ENCODE measurements at places on chromosomes 3 and 15.
A peak's percentile ranks its signal among the peaks of the same experiment; 100 is the strongest.

DNA sequence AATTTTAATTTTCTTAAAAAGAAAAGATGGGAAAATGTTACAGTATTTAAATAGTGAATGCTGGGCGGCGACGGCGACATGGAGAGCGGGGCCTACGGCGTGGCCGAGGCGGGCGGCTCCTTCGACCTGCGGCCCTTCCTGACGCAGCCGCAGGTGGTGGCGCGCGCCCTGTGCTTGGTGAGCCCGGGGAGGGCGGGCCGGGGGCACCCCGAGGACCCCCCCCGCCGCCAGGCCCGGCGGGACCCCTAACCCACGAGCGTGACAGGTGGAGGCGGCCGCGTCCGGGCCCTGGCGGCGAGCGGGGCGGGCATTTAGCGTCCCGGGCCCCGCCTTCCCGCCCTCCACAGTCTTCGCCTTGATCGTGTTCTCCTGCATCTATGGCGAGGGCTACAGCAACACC, 38.4 kb upstream of the GOLGA8J start:
- no peak for DNase-seq

- DNase-seq, result no peak
Measured at GRCh38 chr3:104437131-104437750, 929.5 kb upstream of the ALCAM start.

GRCh38 chr3:177320765-177321247, 123.5 kb upstream of the TBL1XR1 start:
- DNase-seq, result no peak

- no peak for DNase-seq
Measured at GRCh38 chr3:103906304-103906703, 1460.4 kb upstream of the ALCAM start.

GRCh38 chr15:29337156-29337959, 67.7 kb upstream of the NSMCE3 start:
- DNase-seq, result no peak

DNA sequence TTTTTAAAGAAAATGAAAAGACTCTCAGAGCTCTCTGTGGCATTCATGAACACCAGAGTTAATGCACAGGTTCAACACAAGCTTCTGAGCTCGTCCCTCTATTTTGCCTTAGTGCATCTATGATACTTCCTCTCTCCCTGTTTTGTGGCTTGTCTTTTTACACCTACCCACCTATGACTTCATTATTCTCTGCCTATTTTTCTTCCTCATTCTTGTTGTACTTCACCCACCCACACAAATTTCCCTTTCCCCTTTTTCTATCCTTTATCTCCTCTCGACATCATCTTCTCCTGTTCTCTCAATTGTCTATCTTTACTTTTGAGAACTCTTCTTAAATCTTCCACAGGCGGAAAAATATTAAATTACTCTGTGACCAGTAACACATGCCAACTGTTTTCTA, 48.6 kb downstream of the OR5H15 start:
- no peak for DNase-seq

GRCh38 chr3:99625643-99626416, 12.6 kb upstream of the COL8A1 start:
- no peak for DNase-seq

DNA sequence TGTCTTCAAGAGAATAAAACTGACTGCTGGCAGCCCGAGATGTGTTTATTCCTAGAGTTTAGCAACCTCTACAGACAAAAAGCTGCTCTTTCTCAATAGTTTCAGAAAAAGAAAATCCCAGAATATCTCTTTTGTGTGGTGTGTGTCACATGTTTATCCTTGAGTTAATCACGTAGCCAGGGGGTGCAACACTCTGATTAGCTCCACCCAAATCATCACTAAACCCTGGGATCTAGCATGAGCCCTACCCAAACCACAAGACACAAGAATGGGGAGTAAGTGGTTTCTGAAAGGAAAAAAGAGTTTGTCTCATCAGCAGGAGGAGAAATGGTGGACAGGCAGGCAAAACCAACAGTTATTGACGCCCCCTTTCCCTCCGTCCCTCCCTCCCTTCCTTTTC, 78.5 kb upstream of the AGBL1 start:
- no peak for DNase-seq

DNA sequence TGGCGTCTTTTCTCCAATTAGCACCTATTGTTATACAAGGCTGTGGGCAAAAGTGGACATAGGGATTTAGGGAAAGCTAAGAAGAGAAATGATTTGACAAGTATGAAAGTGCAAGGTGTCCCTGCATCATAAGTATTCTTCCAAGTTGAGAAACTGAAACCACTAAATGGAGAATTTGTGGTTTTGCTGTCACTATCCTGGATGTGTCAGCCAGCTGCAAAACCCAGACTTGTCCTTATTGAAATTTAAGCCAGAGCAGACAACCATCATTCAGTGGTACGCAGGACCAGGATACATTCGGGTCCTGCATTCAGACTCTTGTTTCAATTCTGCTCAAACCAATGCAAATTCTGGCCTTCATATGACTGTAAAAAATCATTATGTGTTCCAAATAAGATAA, 384.8 kb upstream of the TGFBR2 start:
- DNase-seq, result no peak

DNA sequence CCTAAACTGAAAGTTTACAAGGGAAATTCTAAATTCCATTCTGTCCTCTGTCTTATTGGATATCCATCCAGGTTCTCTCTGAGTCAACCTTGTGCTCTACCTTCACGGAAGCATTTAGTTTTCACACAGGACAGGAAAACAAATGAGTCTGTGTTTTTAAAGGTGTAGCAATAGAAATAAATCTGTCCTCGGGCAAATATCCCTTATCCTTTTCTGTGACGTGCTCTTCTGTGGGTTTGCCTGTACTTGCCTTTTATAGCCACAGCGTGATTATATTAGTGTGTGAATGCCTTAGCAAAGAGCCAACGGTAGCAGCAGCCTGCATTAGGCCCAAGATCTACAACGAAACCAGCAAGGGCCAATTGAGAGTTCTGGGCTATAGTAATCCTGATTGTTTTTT, 127.2 kb upstream of the PLSCR5 start:
- DNase-seq, result no peak

DNA sequence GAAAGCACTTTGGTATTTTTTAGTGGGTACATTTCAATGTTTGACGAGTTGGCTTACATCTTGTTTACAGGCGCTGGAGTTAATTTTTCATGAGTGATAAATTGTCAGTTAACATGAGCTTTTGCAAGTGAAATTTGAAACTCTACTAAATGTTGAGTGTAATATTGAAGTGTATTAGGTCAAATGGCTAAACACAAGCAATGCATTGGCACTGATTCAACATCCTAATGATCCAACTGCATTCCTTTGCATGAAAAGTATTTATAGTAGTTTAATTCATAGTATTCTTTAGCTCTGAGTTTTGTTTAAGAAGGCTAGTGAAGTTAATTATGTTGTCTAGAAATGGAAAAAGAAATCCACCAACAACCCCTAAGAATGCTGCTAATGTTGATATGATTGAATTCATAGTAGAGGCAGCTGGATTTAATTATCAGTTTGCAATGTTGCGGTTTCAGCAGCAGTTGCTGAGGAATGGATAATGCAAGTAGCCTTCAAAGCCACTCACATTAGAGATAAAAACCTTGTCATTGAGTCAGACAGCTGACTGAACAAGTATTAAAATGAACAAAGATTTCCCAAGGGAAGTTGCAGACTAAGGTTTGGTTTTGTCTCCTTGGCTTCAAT, 245.6 kb upstream of the GOLIM4 start:
- no peak for DNase-seq

GRCh38 chr3:173913974-173914421, 516.5 kb downstream of the NLGN1 start:
- DNase-seq, result no peak

GRCh38 chr3:97353176-97353575, 411.4 kb upstream of the ARL6 start:
- DNase-seq, result no peak

GRCh38 chr3:14725564-14726440, 50.9 kb downstream of the C3orf20 start:
- DNase-seq, result no peak

DNA sequence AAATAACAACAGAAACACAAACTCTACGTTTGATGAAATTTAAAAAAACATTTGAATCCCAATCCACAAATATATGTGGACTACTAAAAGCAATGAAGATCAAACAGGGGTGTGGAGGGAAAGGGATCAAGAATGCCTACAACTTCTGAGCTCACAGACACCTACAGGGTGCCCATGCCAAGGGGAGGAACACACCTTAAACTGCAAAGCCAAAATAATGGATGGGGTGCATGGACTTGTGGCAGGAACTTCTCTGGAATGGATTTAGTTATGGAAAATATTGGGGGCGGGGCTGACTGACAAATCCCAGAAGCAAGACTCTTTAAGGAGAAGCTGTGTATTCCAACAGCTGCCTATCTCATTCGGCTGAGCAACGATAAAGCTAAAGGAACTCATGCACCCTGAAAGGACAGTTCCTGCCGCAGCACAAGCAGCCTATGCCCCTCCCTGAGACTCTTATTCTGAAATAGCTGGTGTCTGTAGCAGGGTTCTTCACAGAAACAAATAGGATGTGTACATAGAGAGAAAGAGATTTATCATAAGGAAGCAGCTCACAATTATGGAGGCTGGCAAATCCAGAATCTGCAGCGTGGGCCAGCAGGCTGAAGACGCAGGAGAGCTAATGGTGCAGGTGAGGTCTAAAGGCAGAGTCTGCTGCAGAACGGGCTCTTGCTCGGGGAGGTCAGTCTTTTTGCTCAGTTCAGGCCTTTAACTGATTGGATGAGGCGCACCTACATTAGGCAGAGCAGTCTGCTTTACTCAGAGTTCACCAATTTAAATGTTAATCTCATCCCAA, 24.5 kb upstream of the PLA2G4D start:
- no peak for DNase-seq

DNA sequence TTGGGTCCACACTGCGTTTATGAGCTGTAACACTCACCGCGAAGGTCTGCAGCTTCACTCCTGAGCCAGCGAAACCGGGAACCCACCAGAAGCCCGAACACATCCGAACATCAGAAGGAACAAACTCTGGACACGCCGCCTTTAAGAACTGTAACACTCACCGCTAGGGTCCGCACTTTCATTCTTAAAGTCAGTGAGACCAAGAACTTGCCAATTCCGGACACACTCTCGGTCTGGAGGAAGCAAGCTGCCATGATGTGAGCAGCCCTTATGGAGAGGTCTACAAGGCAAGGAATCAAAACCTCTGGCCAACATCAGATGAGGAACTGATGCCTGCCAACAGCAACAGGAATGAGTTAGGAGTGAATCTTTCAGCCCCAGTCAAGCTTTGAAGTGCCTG, 62.9 kb downstream of the SLC28A2 start:
- no peak for DNase-seq

- no peak for DNase-seq
Measured at GRCh38 chr15:38231436-38231835, 21.2 kb upstream of the SPRED1 start.

GRCh38 chr3:133941415-133941821, 45.7 kb upstream of the RAB6B start:
- no peak for DNase-seq

- no peak for DNase-seq
Measured at GRCh38 chr3:35757991-35758757, 118.8 kb downstream of the ARPP21 start.

DNA sequence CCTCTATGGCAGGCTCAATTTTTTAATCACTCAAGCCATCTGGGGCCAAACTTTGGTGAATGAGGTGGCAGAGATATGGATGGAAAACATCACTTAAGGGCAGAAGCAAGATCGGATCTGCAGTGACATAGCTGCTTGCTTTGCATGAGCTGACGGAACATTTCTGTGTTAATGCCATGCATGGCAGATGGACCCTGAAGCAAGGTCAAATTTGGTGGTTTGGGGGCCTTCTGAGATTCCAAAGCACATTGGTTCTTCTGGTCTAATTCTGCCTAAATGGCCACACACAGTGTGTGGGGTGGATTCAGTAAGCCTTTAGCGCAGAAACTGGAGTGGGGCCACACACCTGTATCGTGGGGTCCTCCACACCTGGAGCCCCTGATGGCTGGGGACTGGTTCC, 38.3 kb upstream of the BCL2L10 start:
- no peak for DNase-seq

- DNase-seq, result no peak
Measured at GRCh38 chr3:71514621-71515020, 68.9 kb downstream of the FOXP1 start.

DNA sequence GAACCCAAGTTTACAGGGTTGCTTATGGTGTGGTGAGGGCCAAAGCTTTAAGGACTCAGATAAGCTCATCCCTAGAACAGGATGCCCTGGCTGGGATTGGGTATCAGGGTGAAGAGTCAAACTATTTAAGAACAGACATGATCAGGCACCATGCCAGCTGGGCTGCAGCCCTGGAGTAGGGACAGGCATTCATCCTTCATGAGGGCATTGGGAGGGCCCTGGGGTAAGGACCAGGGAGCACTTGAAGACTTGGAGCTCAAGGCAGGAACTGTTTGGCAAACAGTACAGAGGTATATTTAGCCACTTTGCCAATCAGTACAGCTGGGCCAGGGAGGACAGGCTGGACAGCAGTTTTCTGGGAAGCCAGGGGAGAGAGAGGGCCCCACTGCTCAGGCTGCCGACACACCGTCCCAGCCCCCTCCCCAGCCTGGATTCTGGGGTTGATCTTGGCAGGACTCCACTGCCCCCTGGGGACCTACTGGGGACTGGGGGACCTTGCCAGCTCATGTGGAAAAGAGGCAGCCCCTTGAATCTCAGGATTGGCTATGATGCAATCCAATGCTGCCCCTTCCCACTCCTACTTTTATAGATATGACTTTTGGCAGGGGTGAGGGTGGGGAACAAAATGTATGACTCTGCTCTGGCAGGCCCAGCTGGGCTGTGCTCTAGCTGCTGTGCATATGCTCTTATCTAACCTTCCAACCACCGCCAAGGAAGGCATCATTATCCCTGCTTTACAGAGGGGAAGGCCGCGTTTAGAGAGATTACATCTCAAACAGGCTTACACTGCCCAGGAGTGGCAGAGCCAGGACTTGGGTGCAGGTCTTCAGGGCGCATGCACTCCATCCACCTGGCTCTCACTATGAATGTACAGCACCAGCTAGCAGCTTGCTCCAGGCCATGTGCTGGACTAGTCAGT, 2.3 kb downstream of the PLA2G4E start:
- no peak for DNase-seq

DNA sequence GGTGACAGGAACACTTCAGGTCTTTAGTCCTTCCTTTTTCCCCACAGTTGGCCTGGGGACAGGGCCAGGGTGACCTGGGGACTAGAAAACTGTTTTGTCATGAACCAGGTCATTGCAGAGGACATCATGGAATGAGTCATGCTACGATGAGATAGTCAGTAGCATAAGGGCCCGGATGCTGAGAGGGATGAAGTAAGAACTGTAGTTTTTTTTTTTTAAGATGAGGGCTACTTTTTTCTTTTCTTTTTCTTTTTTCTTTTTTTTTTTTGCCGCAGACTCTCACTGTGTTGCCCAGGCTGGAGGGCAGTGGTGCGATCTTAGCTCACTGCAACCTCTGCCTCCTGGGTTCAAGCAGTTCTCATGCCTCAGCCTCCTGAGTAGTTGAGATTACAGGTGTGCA, 8.0 kb downstream of the MAP2K5 start:
- peak; percentile 22 for DNase-seq

- no peak for DNase-seq
Measured at GRCh38 chr3:45516829-45517228, 77.7 kb upstream of the LIMD1 start.

GRCh38 chr3:40780925-40781406, 256.2 kb downstream of the ZNF621 start:
- no peak for DNase-seq

All from HuH-7.5 (cell line).